ENCODE measurements at places on chromosomes 3 and 15.

GRCh38 chr15:83198476-83198875 lies 9.1 kb downstream of the HDGFL3 start:
- no peak for DNase-seq

- no peak for DNase-seq
Observed at GRCh38 chr15:85624291-85624801, 170.4 kb downstream of the KLHL25 start.

DNA sequence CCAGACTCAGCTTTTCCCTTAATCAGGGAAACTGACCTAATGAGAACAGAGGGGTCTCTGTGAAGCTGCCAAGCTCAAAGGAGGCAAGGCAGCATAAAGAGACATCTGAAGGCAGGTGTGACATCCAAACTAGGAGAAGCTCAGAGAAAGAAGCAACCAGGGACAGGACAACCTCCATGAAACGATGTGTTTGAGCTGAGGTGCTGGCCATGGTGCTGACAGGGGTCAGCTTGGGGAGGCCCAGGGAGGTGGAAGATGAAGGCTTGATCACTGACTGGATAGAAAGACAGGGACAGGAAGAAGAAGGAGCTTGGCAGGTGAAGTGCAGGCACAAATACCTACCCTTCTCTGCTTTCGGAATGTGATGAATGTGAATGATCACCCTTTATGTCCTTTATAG lies 179.5 kb upstream of the NSMCE3 start:
- DNase-seq = no peak

GRCh38 chr15:45027220-45027619 lies 4.2 kb downstream of the SORD start:
- DNase-seq = no peak

GRCh38 chr15:68272721-68273271 lies 4.7 kb upstream of the FEM1B start:
- no peak for DNase-seq

GRCh38 chr3:61668317-61668864 lies 107.0 kb downstream of the PTPRG start:
- DNase-seq = no peak

GRCh38 chr15:27833974-27834373 lies 265.1 kb downstream of the OCA2 start:
- DNase-seq = no peak

DNA sequence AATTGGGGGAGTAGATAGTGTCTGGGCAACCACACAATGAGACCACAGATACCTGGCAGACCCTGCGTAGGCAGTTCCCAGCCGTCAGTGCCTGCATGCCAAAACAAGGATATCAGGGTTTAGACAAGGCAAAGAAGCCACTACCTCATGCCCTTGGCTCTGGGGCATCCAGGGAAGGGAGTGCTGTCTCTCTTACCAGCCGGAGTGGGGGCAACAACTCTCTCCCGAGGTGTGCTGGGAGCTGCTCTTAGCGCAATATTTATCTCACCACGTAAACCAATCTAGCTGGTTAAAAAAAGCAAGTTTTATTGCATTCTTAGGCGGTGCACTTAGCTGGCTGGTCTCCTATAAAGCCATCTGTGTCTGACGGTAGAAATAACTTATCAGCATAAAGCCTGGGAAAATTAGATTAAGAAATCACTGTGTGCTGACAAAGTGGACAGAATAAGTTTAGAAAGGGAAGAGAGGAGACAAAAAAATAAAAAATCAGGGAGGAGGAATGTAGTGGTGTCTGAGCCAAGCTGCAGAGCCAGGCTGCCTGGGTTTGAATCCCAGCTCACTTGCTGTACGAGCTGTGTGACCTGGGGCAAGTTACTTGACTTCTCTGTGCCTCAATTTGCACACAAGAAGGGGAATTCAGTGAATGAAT lies 273.2 kb downstream of the PDZRN3 start:
- no peak for DNase-seq

- peak; percentile 50 for DNase-seq
Observed at GRCh38 chr3:141237701-141238521, 6.3 kb downstream of the PXYLP1 start.

DNA sequence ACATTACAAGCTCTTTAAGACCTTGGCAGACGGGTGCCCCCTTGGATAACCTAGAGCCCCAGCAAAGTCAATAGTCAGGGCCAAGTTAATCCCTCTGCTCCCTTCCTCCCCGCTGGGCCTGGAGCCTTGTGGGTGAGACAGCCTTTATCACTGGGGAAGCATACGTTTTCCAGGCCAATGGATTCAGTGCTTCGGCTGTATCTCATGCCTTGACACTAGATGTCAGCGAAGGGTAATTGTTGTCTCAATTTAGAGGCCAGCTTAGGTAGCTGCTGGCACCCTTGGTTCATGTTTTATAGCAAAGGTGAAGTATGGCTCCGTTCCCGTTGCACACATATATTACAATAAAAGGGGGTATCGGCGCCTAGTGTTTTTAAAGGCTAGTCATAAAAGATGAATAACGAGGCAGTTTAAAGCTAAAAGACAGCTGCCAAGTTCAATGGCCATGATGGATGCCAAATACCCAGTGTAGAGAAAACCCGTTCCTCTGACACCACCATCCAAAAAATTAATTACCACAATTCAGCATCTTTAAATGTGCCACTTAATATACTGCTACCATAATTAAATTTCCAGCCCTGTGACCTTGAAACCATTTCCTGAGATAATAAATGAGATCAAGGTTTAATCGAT lies 52.3 kb upstream of the BNIP2 start:
- DNase-seq = no peak

DNA sequence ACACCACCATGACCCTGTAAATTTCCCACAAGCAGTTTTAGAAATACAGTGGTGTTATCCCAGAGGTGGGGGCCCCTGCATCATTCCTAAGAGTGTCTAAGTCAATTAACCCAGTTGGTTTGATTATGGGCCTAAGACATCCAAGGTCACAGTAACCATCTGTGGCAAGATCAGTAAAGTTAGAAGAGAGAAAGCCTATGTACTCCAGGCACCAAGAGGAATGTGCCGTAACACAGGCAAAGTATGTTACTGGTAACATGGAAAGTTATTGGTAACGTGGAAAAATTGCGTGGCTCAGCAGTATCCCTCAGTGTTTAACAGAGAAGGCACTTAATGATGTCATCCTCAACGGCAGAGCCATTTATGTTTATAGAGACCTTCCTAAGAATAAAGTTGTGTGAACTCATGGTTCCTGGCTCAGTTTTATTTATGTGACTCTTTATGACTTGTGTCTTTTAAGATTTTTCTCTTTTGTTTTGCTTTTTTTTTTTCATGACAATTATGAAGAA lies 144.1 kb upstream of the RASGRP1 start:
- DNase-seq = no peak

DNA sequence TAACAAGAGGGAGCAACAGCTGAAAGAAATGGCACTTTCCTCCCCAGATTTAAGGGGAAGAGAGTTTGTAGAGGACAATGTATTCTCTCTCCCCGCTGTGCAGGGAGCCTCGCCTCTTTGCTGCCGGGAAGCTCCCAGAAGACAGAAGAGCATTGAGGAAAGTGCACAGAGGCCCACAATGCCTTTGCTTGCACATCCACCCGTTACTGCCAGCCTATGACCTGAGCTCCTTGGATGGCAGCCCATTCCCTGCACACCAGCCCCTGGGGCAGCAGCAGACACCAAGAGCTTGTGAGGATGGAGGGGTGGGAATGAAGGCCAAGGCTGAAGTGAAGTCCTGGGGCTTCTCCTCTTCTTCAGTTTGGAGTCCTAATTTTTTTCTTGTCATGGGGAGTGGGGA lies 67.0 kb downstream of the CLDN11 start:
- DNase-seq = no peak

- no peak for DNase-seq
Observed at GRCh38 chr3:193662757-193663322, 69.8 kb downstream of the OPA1 start.

GRCh38 chr3:15310491-15311370 lies 21.7 kb downstream of the SH3BP5 start:
- DNase-seq = peak; percentile 85

DNA sequence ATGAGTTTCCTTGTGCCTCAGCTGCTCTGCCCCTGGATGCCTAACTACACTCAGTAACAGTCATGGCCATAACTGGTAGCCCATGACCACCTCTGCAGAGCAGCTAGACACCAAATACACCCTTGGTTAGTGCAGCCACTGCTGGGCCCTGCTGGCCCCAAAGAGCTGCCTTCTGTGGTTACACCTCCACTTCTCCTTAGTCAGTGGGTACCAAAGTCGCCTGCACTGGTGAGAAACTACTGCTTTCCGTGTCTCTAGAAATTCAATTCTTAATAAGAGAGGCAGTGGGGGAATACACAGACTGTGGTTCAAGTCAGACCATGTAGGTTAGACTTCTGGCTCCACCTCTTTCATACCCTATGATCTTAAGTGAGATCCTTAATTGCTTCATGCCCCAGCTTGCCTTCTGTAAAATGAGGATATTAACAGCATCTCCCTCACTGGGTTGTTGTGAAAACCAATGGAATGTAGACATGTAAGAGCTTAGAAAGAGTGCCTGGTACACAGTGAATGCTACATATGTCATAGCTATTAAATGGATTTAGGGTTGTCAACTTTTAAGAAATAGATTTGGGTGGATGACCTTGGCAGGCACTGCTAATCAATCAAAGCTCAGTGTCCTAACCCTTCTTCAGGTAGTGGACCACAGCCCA lies 18.2 kb downstream of the HEG1 start:
- DNase-seq = peak; percentile 21

GRCh38 chr15:41856716-41857115 lies 18.1 kb downstream of the PLA2G4B start:
- no peak for DNase-seq

DNA sequence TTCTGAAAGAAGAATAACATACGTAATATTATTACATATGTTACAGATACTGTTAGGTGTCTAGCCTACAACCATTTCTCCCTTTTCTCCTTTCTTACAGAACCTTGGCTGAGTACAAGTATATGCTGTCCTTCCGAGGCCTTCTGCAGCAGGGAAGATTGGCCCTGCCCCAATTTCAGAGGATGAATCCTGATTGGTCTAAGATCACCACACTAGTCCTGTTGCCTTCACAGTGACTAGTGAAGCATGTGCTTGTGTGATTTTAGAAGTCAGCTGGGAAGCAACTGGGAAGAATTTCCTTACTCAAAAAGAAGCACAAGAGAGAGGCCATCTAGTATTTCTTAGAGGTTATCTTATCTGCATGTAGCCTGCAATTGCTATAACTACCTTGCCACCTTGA lies 30.6 kb upstream of the MECOM start:
- DNase-seq = no peak

DNA sequence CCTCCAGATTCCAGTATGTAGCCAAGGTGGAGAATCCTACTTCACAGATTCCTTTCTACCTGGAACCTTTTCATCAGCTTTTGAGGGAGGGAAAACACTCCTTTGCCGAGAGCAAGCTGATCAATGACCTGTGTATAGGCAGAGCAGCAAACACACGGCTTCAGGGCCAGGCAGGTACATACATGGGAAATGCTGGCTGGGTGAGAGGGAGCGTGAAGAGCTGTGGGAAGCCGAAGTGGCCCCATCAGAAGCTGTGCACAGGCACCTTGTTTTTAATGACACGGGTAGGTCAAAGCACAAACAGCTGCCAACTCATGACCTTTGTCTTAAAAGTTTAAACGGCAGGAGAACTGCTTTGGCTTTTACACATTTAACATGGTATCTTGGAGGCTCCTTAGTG lies 25.3 kb downstream of the STARD5 start:
- no peak for DNase-seq

DNA sequence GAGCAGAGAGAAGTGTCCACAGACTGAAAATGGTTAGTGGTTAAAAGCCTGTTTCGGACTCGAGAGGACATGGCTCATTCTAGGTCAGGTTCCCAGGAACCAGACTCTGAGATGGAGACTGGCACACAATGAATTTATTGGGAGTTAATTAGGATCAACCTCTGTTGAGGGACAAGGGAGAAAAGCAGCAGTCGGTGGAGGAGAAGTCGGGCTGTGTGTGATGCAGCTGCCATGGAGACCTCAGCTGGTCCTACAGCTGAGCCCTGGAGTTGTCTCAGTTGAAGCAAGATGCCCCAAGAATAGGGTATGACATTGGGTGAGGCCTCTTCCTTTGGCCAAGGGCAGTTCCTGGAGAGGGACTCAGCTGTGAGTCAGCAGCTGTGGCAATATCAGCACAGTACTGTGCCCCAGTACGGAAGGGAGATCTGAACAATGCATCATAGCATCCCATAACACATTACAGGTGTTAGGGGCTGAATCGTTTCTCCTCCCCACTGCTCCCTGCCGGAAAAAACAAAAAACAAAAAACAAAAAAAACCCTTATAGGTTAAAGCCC lies 105.4 kb downstream of the ABHD5 start:
- DNase-seq = no peak

GRCh38 chr15:92645051-92645631 lies 10.4 kb downstream of the FAM174B start:
- no peak for DNase-seq

DNA sequence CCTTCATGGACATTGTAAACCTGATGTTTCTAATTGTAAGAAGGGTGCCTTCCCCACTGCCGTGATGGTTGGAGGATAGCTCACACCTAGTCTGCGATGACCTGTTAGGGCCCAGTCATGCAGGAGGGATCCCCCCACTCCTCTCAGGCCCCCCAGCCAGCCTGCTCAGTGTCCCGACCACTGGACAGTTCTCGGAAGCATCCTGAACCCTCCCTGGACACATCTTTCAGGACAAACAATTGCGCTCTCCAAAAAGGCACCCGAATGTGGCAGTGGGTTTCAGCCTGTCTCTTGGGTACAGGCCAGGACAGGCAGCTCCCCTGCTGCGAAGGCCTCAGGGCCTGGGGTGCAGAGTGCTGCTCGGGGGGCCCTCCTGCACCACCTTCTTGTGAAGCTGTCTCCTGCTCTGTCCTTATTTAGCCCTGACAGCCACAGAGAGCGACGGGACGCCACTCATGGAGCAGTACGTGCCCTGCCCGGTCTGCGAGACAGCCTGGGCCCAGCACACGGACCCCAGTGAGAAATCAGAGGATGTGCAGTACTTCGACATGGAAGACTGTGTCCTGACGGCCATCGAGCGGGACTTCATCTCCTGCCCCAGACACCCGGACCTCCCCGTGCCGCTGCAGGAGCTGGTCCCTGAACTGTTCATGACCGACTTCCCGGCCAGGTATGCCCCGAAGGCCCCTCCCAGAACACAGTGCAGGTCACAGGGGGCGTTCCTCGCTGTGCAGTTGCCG lies 132.3 kb downstream of the LRRK1 start:
- no peak for DNase-seq

DNA sequence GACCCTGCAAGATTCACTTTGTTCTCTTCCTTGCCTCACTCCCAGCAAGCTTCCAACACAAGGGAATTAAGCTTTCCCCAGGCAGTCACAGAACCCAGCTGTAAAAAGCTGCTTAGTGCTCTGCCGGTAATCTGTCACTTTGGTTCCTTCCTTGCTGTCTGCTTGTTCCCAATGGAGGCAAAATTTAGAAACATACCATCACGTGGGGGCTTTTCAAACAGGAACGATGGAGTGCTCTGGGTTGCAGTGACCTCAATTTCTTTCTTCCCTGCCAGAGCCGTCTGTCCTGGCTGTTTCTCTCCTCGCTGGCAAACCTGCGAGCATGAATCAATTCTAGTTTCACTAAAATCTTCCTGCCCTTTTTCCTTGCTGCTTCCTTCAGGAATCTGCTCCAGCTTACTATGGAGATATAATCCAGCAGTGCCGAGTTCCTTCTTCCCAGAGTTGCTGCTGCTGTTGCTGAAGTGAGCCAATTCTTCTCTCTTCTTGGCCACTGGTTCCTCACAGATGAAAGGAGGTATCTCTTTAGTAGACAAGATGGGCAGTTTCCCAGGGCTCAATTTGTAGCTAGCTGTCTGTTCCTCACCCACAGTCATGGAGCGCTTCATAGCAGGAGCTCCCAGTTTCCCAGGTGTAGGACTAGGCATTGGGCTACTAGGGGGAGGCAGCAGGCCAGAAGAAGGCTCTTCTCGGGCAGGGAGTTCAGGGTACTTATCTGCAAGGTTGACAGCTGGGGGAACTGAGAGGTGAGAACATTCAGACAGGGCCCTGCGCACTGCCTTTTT lies 88.1 kb downstream of the DHX30 start:
- no peak for DNase-seq

Data from stimulated activated naive CD8-positive, alpha-beta T cell treated with anti-CD3 and anti-CD28 coated beads, Interleukin-15, amount 100 ng/mL, for 72 hours (primary cell).